Breast epithelium (tissue), 4 donors: ENCODE measurements at places on chromosomes 1 and 21. TPM values are rescaled to one million over a fixed set of nuclear protein-coding genes. Genes with fewer than 3 reads are reported as not detected.

GRCh38 chr1:14778541-14778897 is 180.0 kb downstream of the KAZN start:
- DNase-seq = no peak
- no peak overlapping the region for H3K4me3 ChIP-seq
- H3K36me3 ChIP-seq = no peaks in the 10 kb centered on the region
- H3K27ac ChIP-seq = no peak overlapping the region

- H3K4me3 ChIP-seq = no peak overlapping the region
- no peaks in the 10 kb centered on the region for H3K4me1 ChIP-seq
- H3K27me3 ChIP-seq = no peaks in the 10 kb centered on the region
- no peaks in the 10 kb centered on the region for H3K36me3 ChIP-seq
- H3K27ac ChIP-seq = no peak overlapping the region
These were observed 45.2 kb upstream of the CD101 start for GRCh38 chr1:116956378-116956777.

Gene PADI3
- not detected for total RNA-seq

DNA sequence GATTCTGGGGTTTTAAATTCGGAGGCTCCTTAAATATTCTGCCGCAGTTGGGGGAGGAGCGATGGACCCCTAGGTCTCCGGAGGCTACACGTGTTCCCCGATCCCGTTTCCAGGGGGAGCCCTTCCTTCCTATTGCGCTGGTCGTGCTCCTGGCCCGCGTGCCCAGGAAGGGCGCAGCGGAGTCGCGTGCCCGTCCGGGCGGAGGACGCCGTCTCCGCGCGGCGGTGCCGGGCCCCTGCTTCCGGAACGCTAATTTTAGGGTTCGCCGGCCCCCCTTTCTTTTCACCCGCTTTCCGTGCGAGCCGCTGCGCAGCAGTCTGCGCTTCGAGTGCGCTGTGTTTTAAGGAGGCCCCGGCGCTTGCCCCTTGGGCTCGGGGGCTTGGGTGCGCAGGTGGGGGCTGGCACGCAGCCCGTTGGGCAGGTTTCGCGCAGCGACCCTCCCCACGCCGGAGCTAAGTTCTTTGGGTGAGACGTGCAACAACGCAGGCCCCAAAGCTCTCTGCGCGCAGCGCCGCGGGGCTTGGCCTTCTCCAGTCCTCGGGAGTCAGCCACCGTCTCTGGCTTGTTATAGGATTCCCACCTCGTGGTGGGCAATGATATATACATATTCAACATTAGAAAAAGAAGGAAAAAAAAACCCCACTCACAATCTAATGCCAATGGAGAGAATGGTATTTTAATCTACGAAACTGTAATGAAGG is 43.5 kb upstream of the DNAJC6 start:
- no peak for DNase-seq
- no peaks in the 10 kb centered on the region for H3K27me3 ChIP-seq

DNA sequence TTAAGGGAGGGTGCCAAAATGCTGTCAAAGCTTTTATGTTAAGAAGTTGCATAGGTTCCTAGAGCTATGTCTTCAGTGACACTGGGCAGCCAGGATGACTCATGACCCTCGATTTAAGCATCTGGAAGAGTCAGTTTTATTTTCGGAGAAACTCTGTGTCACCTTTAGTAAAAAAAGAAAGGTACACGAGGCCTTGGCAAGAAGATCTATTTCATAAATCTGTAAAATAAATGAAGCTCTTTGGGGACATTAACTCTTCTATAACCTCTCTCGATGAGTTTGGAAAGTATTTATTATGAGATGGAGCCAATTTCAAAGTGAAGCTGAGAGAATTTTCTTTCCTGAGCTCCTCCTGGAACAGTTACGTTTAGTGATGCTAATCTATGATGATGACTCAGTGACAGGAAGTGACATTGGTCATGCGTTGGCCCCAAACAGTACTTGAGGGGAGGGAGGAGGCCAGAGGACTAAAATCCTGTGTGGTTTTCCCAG is 156.5 kb downstream of the HLX start:
- no peak for DNase-seq
- H3K4me3 ChIP-seq = no peak overlapping the region
- no peaks in the 10 kb centered on the region for H3K27me3 ChIP-seq
- no peaks in the 10 kb centered on the region for H3K4me1 ChIP-seq
